Spleen (tissue), 13 donors: ENCODE measurements at places on chromosomes 5 and 9. TPM values are rescaled to one million over a fixed set of nuclear protein-coding genes. Genes with fewer than 3 reads are reported as not detected.

LTC4S gene
- 24.2 TPM for total RNA-seq

NUTM2F gene
- not detected for total RNA-seq

DNA sequence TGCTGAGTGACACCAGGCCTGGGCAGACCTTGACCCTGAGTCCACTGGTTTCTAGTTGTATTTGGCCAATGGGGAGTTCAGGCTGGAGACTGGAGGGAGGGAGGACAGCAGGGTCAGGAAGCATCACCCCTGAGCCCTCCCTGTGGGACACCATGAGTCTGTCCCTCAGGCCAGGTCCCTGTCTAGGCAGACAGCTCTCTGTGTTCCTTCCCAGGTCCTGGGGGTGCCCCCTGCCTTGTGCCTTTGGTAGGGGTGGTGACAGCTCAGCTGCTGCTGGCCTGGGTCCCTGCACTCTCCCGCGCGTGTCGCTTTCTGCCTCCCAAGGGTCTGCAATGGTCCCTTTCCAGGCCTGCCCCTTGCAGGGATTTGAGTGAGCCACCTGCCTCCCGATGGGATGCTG, 125.5 kb downstream of the OLFM1 start:
- peak; percentile 39 for DNase-seq

DNA sequence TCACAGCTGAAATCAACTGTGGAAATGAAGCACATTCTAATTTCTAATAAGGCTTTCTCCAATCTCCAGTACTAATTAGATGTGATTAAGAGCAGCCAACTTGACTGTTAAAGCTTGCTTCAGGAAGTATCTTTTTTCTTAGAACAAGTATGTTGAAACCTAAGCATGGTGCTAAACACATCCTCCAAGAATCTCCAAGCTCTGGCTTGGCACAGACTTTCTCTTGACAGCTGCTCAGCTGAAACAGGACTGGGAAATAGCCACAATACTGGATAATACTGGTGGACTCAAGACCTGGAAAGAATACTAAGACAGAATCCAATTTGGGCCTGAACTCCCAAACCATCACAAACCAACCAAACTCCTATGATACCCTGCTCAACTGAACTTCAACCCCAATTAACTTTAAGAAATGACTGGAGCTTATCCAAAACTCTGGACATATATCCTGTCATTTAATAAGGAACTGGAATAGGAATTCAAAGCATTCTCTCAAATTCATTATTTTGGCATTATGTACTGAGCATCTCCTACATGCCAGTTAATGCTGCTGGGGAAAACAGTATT, 16.2 kb downstream of the PRKAA1 start:
- no peak for DNase-seq

RNF208 gene
- total RNA-seq: 1.7 TPM
